ENCODE measurements at places on chromosomes 1 and 21.

DNA sequence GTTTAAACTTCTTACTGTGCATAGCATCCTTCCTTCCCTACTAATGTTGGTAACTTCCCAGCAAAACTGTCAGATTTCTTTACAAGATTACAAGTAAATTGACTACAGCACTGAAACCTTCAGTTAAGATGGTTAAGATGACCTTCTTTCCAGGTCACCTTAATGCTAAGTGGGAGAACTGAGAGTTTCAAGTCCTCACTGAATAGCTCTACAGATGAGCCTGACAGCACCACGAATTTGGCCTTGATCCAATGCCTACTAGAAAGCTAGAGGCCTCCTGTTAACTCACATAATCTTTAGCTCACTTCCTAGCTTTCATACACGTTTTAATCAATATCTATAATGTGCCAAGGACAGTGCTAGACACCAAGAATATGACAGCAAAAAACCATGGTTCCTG lies 276.0 kb upstream of the PLD5 start:
- DNase-seq, result no peak

GRCh38 chr1:197149340-197149739 lies 2.9 kb upstream of the ASPM start:
- no peak for DNase-seq

GRCh38 chr1:213176341-213176740 lies 125.3 kb downstream of the RPS6KC1 start:
- DNase-seq, result no peak

- DNase-seq, result no peak
Observed at GRCh38 chr1:110339407-110340206, 430 bp downstream of the RBM15 start.

DNA sequence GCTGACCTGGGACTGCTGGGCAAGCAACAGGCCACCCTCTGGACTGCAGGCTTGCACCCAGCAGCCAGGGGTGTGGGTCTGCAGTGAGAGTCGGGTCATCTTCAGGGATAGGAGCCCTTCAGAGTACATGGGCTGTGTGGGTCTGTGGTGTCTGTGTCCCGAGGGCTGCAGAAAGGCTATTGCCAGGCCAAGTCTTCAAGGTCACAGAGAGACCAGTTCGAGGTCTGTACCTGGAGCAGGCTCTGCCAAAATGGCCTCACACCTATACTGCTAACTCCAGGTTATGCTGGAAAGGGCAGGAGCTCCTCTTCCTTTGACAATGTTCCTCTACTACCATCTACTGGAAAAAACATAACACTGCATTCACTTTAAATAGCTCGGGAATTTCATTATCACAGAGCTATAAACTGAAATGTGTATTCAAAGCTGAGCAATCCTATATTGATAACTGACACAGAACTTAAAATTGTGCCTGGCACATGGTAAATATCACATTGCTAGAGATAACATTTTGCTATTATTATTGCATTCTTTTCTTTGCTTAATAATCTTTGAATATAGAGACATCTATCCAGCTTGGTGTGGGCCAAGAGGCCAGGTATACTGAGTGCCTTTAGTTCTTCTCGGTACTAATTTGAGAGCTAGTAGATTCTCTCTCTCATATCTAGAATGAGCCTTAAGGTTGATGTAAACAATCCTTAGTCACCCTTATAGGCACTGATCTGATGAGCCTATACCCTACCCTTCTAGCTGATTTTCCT lies 6.9 kb upstream of the DNAH14 start:
- DNase-seq, result no peak

Data from stimulated activated CD4-positive, alpha-beta T cell treated with anti-CD3 and anti-CD28 coated beads, TNF-alpha, amount 100 ng/mL, for 1 hour (primary cell).